Pancreas (tissue), 10 donors: ENCODE measurements at places on chromosomes 2 and 18. TPM values are rescaled to one million over a fixed set of nuclear protein-coding genes. Genes with fewer than 3 reads are reported as not detected.

DNA sequence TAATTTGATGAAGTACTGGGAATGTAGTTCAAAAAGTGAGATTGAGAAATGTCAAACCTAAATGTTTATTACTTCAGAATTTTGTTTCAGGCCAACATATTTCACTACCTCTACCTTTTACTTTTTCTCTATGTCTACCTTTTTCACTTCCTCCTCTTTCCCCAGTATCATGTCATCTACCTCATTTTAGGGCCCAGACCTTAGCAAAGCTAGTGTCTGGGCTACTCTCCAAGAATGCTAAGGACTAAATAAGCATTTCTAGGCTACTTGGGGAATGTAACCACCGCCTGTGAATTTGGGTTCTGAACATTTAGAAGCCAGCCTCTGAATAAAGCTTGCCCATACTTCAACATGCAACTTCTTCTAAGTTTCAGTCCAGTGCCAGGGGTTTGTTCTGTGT lies 330.4 kb downstream of the SLC4A3 start:
- no peak for DNase-seq

DNA sequence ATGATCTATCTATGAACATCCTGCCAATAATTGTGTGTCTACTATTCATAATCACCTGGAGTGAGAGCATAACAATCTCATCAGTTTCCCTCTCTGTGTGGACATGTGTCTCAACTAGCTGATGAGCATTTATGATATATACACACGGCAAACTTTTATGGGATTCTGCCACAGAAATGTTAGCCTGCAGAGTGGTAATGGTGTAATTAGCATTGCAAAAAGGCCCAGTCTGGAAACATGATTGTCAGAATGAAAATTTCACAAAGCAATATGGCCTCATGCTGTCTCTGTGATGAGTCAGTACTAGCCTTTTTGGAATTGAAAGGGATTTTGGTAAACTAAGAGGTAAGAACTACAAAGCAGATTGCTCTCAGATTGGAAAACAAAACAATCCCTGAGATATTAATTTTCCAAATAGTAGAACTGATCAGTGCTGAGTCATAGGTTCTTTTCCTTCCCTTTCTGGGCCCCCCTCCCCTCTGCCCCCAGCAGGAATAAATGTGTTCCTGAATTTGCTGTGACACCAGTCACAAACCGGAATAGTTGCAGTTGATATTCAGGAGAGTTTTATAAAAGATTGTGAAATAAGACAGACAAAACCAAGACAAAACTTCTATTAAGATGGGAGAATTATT lies 189.2 kb downstream of the OSR1 start:
- no peak for DNase-seq

Gene TXNDC2
- polyA plus RNA-seq: not detected

DNA sequence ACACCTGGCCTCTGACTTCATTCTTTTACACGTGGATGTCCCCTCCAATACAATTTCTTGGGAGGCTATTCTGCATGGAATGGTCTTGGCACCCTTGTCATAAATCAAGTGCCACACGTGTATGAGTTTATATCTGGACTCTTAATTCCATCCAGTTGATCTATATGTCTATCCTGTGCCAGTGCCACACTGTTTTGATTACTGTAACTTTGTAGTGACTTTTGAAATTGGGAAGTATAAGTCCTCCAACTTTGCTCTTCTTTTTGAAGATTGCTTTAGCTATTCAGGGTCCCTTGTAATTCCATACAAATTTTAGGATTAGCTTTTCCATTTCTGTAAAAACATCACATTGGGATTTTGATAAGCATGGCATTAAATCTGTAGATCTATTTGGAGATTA lies 43.5 kb downstream of the HS1BP3 start:
- no peak for DNase-seq

Gene VWA3B
- 0.07 TPM for polyA plus RNA-seq

- no peak for DNase-seq
Observed at GRCh38 chr2:238910751-238911351, 63.0 kb downstream of the TWIST2 start.

Gene COL3A1
- polyA plus RNA-seq: 10.8 TPM

DNA sequence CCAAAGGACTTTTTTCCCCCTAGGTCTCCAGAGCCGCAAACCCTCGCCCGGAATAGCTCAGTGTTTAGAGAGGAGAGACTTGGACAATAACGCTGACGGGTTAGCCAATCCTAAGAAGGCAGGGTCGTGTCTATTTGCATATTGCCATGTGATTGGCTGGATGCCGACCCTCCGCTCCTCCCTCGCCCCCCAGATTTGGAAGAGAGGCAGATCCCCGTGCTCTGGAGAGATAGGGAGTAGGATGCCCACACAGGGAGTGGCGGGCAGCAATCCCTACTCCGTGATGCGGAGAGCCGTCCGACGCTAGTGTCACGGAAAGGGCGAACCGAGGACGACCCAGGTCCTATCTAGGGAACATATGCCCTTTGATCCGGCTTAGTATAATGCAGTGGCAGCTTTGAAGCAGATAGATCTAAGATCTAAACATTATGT lies 1.4 kb downstream of the WNT6 start:
- DNase-seq: no peak

- no peak for DNase-seq
Observed at GRCh38 chr2:118134650-118135049, 46.4 kb downstream of the INSIG2 start.

DNA sequence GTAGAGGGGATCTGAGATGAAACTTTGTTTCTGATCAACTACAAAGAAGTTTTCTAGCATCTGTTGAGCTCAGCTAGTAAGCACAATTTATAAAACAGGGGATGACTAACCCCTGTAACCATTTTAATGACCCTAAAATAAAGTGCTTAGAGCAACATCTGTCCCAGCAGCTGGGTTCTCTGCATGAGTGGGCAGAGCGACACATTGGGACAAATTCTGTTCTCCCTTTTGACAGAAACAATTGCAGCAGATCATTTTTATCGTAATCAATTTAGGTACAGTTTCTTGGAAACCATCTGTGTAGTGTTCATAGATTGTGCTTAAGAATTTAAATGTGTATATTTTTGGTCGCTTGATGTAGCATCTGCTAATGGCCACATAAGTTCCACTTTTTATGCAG lies 678.0 kb downstream of the RNF144A start:
- no peak for DNase-seq

DNA sequence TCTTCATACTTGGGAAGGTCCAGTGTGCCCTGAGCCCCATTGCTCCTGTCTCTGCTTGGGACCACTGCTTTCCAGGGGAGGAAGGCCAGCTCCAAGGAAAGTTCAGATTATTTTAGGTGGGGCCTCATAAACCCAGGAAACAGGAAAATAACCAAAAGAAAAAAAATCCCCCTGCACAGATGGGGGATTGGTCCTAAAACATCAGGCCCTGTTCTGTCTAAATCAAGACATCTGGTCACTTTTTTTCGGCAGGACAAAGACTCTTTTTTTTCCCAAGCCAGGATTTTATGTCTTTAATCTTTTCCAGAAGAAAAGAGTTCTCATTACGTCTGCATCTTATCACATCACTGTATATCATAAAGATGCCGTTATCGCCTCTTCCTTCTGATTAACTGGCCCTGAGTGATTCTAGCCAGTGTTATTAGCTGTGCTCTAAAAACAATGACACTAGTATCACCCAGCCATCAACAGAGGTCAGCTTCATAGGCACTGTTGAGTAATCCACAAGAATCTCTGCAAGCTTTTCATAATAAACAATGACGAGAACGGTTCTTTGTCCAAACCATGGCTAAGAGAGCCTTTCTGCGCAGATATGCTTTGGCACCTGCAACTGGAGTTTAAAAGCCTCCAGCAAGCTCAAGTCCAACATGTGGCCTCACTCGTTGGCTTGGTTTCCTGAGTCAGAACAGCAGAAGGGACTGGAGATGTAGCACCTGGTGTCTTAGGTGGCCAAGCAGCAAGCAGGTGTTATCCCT lies 138.2 kb downstream of the VAPA start:
- no peak for DNase-seq

Gene ID2
- 53.1 TPM for polyA plus RNA-seq

Gene HTRA2
- 24.3 TPM for polyA plus RNA-seq

Gene CYP1B1
- polyA plus RNA-seq: 4.5 TPM

DNA sequence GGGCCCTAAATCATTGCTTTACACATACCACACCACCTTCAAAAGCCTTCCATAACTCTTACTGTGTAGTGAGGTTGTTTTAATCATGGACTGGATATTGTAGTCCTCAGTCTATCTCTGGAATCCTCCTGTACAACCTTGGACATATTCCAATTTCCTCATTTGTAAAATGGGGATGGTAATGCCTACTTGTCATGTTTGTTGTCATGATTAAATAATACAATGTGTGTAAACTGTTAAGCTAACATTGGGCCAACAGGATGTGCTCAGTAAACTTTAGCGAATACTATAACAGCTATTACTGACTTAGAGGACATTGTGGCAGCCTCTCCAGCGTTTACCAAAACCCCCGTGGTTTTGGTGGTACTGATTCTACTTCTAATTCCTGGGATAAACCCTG lies 74.7 kb upstream of the PTPRM start:
- DNase-seq: no peak

DNA sequence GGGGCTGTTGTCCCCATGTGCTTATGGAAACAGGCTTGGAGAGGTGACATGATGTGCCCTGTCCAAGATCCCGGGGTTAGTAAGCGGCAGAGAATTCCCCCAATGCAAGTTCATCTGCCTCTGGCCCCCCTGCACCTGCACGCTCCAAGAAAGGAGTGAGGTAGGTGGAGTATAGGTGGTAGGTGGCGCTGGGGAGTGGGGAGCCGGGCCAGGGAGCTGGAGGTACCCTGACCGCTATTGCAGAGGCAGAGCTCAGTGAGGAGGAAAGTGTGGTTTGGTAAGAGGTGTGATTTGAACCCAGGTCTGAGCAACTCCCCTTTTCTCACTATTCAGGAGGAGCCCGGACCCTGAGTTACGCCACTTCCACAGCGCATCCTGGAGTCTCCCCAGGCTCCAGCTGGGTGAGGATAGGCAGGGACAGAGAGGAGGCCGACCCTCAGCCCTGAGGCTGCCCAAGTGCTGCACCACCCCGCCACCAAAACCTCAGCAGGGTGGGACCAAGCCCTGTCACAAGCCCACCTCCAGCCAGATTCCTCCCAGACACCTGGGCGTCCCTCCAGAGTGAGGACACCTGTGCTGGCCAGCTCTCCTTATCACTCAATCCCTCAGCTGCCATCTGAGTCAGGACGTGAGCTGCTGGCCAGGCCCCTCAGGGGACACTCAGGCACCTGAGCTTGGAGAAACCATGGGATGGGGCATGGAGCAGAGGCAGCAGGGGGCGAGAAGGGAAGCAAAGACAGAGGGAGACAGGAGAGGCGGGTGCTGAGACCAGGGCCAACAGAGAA lies 5.6 kb downstream of the HAAO start:
- no peak for DNase-seq

DNA sequence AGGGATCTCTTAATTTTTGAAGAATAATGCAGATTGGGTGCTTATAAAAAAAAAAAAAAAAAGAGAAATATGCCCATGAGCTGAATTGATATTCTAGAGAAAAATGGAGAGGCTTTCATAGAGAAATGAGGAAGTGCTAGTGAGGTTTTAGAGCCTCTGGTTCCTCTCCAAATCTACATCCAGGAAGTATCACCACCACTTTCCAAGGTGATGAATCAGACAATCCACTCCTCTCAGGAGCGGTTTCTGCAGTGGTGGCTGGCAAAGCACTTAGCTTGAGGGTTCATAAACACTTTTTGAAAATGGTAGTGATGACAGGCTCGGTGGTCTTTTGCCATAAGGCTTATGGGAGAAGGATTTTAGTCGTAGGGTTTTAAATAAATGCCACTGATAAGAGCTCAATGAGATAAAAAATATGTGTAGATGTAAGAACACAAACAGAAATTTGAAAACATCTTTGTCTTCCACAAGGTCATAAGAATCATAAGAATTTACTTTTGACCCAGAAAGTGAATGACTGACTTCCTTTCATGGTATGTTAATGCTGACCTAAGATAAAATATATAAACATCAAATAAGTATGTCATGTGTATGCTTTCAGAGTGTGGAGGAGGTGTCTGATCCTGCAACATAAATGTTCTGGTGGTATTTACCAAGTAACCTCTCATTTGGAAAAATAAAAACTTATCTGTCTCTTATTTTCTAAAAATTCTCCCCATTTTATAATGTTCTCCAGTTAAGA lies 42.1 kb upstream of the DSG1 start:
- no peak for DNase-seq

GRCh38 chr2:169109502-169110409 lies 40.4 kb downstream of the DHRS9 start:
- DNase-seq: peak; percentile 78

- no peak for DNase-seq
Observed at GRCh38 chr2:181977661-181978350, 7.8 kb upstream of the PPP1R1C start.

- DNase-seq: no peak
Observed at GRCh38 chr2:28713577-28714298, 37.9 kb upstream of the PPP1CB start.

DNA sequence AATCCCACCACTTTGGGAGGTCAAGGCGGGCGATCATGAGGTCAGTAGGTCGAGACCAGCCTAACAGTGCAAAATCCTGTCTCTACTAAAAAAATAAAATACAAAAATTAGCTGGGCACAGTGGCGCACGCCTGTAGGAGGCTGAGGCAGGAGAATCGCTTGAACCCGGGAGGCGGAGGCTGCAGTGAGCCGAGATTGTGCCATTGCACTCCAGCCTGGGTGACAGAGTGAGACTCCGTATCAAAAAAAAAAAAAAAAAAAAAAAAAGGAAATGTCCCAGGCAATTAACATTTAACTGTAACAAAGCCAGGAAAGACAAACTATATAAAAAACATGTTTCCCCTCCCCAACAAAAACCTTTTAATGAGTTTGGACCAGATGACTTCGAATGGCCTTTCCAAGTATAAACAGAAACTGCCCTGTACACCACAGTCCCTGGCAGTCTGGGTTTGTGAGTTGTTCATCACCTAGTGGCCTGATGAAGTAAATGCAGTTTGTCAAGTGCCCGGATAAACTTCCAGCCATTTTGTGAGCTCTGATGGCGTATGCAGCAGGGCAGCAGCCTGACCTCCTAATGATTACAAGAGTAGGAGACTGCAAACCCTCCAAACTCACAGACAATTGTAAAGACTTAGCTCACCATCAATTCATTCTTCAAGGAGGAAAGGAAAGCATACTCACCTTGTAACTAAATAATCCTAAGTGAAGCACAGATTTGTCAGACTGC lies 16.6 kb upstream of the PCBP1 start:
- DNase-seq: peak; percentile 70

DNA sequence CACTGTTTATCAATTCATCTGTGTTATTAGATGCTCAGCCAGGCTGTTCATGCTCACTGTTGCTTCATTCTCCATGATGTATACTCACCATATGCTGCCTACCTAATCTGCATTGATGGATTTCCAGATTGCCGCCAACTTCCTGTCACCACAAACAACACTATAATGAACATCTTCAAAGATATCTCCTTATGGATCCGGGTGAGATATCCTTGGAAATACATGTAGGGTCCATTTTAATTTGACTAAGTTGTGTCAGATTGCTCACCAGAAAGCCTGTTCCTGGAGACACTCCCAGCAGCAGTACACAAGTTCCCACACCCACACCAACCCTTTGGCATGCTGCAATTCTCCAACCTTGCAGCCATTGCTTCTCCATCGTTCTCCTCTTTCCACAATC lies 547.5 kb upstream of the TNP1 start:
- DNase-seq: no peak

Gene MROH2A
- not detected for polyA plus RNA-seq

Gene GNLY
- 1.3 TPM for polyA plus RNA-seq

Gene CMPK2
- 1.7 TPM for polyA plus RNA-seq

Gene ANTXR1
- polyA plus RNA-seq: 2.5 TPM
